ENCODE measurements at places on chromosomes 5 and 9.

DNA sequence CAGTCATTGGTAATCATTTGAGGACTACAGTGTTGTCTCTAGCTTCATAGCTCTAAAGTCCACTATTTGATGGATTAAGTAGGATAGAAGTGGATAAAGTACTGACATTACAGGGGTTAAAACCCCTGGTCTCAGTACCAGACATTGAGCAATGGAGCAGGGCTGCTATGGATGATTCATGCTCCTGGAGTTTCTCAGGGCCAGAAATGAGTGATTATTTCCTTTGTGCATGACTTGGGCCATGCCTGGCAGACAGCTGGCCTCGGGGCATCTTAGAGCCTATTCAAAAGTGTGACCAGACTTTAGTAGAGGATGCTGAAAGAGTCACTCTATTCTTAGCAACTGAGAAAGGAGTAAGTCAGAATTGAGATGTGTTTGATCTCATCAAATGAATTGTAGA is 350.7 kb upstream of the TLE4 start:
- DNase-seq = no peak

DNA sequence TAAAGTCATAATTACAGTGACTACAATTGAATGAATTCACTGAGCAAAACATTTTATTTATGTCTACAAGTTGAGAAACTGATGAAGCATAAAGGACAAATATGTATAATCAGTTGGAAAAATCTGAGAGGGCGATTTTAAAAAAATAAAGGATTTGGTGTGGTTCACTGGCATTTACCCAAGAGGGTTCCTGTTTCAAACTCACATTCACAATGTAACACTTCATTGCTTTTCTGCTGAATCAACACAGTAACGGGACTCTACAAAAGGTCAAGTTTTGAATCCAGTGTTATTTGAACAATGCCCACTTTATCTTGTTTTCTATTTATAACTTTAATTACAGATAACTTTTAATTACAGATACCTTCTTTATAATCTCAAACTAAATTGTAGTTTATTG is 138.6 kb downstream of the NUDT12 start:
- no peak for DNase-seq

GRCh38 chr5:118531276-118531675 is 457.1 kb downstream of the DTWD2 start:
- DNase-seq = no peak

- DNase-seq = no peak
Observed at GRCh38 chr5:66742083-66742895, 146.1 kb downstream of the MAST4 start.

GRCh38 chr5:151585970-151586369 is 5.2 kb downstream of the FAT2 start:
- DNase-seq = no peak

GRCh38 chr5:171984748-171985419 is 21.6 kb downstream of the FBXW11 start:
- DNase-seq = no peak

Data from stimulated activated CD4-positive, alpha-beta T cell treated with anti-CD3 and anti-CD28 coated beads, Interleukin-1b, Interleukin-23, amount 100 ng/mL, for 24 hours (primary cell).